ENCODE measurements at places on chromosomes 2 and 18.

- DNase-seq = no peak
Measured at GRCh38 chr2:136136931-136137330, 19.0 kb upstream of the CXCR4 start.

GRCh38 chr2:217167531-217167930 lies 307.7 kb upstream of the TNP1 start:
- no peak for DNase-seq

DNA sequence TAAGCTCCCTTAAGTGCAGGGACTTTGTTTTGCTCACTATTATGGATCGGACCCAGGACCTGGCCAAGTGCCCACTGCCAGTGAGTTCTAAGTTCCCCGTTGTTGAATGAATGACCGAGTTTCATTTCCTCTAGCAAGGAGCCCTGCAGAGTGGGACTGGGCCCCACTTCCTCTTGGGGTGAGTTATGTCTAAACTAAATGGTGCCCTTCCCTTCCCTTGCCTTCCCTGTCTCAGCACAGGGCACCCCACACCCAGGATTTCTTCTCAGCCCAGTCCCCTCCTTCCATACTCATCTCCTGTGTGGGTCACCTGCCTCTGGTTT lies 195.3 kb upstream of the HS6ST1 start:
- no peak for DNase-seq

GRCh38 chr18:23136326-23137096 lies 1.2 kb downstream of the CABLES1 start:
- DNase-seq = no peak

GRCh38 chr2:217371781-217372213 lies 511.9 kb upstream of the TNP1 start:
- DNase-seq = no peak

GRCh38 chr2:118225666-118226065 lies 137.4 kb downstream of the INSIG2 start:
- DNase-seq = no peak

DNA sequence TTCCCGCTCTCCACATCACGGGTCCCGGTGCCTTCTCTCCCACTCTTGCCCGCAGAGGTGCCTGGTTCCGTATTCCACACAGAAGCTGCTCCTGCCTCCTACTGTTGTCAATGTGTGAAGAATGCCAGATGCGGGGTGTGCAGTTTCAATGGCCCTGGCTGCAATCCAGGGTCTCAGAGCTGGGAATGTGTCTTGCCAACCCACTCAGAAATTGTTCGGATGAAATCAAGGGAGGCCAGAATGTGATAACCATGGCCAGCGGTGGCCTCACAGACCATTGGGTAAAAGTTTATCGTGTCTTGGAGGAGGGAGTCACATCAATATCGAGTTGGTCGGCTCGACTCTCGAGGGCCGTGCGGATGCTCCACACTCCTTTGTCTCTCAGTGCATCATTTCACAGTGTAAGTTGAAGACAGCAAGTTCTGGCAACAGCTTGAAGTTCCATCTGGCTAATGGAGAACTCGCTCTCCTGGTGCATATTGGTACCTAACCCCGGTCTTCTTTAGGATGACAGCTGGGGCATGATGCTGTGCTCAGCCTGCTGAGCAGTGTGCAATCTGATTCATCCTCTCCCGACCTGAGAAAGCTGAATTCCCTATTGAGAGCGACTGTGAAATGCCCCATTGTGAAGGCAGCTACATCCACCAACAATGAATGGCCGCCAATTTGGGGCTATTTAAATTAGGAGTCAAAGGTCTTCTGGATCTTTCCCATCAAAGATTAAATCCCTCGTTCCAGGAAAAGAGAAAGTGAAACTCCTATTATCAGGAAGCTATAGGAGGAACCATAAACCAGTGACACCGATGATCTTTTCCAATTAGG lies 389.0 kb downstream of the SOX11 start:
- DNase-seq = no peak

DNA sequence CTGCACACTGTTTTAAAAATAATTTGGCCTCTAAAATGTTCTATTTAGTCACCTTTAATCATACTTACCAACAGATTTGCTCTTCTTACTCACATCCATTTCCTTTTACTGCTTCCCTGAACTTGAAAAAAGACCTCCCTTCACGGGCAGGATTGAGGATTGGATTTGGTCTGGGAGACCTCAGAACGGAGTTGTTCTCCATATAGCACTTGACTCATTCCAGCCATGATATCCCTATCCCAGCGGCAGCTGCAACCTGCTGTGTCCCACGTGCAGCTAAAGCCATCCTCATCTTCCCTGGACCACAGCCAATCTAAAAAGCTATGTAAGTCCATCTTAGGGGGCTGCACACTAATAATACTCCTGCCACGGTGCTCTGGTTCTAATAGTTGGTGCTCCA lies 97.0 kb upstream of the PTPRM start:
- no peak for DNase-seq

- DNase-seq = no peak
Measured at GRCh38 chr2:23100406-23100805, 284.6 kb upstream of the KLHL29 start.

DNA sequence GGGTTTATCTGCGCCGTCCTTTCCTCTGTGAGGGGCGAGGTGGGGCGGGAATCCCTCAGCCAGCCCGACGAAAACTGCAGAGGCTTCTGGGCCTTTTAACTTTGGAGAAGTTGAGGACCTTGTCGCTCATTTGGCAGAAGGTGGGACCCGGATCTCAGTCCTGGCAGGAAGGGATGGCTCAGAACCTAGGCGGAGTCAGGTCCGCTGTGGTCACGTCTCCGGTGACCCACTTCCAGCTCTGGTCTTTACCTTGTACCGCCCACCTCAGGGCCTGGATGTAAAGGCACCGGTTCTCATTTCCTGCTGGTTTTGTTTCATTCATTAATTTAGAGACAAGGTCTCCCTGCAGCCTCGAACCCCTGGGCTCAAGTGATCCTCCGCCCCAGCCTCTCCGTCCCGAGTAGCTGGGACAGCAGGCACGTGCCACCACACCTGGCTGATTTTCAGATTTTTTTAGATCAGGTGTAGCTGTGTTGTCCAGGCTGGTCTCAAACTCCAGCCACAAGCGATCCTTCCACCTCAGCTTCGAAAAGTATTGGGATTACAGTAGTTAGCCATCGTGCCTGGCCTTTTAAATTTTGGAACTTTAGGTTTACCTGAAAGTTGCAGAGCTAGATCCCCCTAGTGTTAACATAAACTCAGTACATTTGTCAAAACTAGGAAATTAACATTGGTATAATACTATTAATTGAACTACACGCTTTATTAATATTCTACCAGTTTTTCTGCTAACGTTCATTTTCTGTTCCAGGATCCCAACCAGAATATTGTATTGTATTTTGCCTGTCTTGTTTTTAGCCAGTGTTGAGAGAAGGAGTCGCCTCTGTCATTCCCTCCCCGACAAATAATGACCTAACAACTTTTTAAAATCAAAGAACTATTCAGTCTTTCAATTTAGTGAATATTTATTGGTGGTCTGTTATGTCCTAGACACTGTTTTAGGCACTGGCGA lies 852 bp downstream of the POLI start:
- no peak for DNase-seq

- DNase-seq = no peak
Measured at GRCh38 chr2:236250909-236251579, 13.2 kb downstream of the ASB18 start.

DNA sequence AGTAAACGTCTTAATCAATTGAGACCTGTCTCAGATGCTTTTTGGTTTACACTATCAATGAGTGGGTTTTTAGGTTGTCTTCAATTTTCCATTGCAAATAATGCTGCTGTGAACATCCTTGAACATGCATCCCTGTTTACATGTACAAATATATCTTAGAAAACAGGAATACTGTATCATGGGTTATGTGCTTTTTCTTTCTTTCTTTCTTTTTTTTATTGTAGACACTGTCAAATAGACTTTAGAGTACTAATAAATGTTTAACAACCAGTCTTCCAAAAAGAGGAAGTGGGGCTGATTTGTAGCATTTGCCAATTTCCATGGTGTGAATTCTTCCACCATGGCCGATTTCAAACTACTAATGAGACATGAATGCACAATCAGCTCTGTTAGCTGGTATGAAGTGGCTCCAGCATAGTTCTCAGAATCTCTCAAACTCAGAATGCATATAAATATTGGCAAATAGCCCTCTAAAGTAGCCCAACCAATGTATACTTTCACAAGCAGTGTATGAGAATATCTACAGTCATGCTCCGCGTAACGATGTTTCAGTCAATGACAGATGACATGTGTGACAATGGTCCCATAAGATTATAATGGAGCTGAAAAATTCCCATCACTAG lies 50.3 kb upstream of the B3GNT2 start:
- no peak for DNase-seq

GRCh38 chr2:205925373-205926337 lies 160.3 kb downstream of the INO80D start:
- DNase-seq = peak; percentile 54

DNA sequence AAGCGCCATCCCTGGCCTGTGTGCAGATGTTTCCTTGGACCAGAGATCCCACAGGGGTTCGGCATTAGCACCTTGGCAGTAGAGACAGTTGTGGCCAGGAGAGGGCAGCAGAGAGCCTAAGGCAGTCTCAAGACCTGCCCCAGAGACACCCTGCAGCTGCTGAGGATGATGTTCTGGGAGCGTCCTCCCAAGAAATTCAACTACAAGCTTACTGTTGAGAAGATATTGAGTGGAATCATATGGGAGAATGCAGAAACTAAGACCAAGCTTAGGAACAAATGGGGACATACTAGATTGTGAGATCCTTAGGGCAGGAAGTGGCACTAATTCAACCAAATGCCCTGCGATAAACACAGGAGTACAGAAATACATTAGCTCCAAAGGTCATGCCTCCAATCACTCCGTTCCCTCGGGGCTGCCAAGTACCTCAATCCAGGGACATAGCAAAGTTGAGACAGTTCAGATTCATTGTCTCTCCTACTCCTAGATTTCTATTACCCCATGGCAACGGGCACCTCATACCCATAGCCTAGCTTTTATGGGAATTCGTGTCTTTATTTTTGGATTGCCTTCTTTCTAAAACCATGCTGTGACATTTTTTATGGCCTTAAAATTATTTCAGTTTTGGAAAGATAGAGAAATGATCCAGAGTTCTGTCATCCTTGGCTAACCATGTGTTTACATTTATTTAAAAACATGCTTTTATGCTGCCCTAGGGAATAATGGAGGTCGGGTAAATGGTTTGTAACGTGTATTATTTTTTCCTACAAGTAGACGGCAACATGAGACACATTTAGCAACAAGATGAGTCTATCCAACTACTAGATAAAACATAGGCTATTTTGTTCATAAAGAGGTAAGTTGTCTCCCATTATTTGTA lies 2.2 kb upstream of the ERMN start:
- DNase-seq = peak; percentile 81

DNA sequence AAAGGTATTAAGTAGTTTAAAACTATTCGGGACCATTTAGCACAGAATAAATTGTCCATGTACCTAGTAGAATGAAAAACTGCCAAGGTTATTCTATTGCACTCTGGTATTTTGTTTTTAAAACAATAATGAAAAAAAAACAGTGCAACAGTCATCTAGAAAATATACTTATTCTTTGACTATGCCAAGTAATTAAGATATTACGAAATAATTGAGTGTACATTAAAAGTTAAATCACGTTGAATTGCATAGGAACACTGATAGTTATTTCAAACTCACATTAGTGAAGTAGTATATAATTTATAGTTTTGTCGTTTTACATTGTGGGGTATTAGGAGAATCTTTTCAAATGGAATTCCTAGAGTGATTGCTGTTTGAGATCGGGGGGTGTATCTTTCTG lies 20.1 kb downstream of the R3HDM1 start:
- DNase-seq = no peak

- no peak for DNase-seq
Measured at GRCh38 chr18:59921384-59921891, 21.6 kb downstream of the PMAIP1 start.

DNA sequence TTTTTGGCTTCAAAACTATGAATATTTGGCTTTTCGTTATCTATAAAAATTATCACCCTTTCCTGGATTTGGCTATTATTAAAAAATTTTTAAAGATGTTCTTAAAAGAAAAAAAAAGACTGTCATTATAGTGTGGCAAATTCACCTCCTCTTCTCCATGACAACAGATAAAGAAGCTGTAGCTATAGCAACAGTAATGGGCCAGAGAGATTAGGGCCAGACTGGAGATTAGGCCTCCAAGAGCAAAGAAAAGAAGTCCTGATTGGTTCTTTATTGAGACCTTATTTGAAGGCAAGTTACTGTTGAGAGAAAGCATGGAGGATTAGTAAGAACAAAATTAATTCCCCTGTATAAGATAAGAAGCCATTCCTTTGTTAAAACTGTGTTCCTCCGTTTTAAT lies 812.5 kb downstream of the DCC start:
- no peak for DNase-seq

DNA sequence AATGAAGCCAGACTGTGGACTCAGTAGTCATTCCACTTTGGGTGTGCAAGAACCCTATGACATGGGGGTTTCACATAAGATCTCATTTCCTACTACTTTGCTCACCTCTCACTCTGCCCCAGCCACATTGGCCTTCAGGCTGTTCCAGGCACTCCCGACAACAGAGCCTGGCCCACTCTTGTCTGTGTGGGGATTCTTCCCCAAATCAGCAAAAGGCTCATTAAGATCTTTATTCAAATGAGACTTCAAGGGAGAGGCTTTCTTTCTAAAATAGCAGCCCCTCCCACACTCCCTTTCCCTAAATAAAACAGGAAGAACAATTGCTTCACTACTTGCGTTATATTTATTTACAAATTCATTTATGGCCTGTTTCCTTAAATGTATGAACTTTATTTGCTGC lies 3.5 kb upstream of the CDC42EP3 start:
- no peak for DNase-seq

GRCh38 chr18:35073186-35074105 lies 32.2 kb downstream of the MAPRE2 start:
- no peak for DNase-seq

DNA sequence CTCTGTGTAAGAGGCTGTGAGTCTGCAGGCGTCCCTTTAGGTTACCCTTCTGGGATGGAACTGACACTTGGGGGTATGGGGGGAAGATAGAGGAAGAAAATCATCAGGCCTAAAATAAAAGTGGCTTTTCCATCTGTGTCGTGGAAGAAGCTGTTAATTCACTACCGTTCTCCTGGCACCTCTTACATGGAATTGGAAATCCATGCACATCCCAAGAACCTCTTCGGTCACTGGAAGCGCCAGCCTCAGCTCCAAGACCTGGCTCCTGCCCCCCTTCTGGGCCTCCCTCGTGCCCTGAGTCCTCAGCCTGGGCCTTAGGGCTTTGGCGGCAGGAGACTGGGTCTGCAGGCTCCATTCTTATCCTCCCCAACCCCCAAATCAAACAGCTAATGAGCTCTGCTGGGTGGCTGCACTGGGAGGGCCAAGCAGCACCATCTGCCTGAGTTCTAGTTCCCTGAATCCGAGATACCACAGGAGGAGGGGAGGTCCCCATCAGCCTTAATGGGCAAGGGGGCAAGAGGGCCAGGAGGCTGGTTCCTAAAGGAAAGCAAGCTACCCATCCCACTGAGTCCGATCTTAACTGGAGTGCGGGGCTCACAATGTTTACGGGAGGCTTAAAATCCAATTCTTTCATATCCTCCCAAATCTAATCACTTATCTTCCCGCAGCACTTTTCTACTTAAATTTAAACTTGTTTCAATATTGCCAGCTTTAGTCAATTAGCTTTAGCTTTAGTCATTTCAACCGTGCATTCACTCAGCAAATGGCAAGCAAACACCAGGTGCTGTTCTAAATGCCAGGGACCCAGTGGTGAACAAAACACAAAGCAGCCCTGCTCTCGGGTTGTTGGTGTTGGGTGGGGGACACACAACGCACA lies 52.8 kb downstream of the FAM178B start:
- no peak for DNase-seq

Data from activated naive CD4-positive, alpha-beta T cell (primary cell).